Islet precursor cell (in vitro differentiated cells): ENCODE measurements at places on chromosomes 7 and 10.

DNA sequence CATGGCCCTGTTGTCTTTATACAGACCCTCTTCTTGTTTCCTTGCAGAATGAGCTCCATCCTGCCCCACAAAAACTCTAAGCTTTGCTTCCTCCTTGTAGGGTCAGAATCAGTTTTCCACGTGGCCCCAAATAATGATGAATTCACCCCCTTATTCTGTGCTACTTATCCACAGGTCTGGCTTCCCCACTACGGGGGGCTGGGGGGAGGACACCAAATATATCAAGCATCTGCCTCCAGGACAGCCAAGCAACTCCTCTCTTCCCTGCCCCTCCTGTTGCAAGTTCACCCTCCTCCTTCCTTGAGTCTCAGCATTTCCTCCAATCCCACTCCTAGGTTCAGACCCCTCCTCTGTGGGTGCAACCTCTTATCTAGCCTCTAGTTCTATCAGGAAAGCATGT is 743.3 kb downstream of the GRID1 start:
- peak; percentile 18 for DNase-seq

DNA sequence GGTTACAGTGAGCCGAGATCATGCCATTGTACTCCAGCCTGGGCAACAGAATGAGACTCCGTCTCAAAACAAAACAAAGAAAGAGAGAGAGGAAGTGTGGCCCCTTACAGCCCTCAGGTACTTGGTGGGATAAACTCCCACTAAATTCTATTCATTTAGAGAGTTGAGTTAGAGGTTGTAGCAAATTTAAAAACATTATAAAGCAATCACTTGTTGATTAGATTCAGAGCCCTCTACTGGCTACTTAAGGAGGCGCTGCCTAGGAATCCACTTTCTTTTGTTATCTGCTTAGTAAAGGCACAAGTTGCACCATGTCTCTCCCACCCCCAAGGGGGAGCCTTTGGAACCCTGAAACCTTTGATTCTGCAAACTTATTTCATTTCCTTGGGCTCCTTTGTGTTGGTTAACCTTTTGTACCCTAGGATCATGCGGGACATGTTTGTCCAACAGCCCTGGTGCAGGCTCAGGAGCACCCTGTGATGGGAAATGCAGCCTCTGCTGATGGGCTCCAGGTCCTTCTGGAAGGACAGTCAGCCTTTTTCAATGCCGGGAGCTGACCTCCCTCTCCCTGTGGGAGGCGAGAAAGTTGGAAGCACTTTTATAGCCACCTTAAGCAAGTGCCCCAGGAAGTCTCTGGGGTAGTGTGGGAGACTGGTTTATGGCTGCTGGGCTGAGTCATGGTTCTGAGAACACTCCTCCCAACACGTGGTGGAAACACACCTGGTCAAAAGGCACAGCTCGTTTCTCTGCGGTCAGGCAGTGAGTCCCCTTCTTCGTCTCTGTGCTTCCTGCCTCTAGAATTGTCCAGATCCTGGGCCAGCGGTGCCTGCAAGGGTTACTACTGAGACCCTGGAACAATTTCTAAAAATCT is 2.3 kb downstream of the HKDC1 start:
- DNase-seq: peak; percentile 97

GRCh38 chr7:38185395-38186307 is 7.6 kb downstream of the STARD3NL start:
- no peak for DNase-seq

GRCh38 chr7:123935436-123936381 is 10.7 kb downstream of the SPAM1 start:
- no peak for DNase-seq

- no peak for DNase-seq
Measured at GRCh38 chr7:21782996-21783395, 162.7 kb downstream of the CDCA7L start.
